ENCODE measurements at places on chromosomes 7 and 10.

DNA sequence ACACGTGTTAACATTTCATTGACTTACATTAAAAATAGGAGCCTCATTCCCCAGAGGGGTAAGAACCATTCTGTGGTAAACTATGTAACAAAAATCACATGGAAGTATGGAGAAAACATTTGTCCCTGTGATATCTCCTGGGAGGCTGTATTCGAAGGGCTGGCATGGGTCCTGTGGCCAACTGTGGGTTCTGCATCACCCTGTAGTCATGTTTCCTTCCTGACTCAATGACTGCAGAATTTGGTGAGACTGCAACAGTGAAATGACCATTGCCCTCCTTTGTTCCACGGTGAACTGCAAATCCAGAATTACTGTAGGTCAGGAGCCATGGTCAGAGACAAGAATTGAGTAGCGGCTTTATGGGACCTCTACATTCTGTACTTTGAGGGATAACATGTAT is 3.6 kb upstream of the ZEB1 start:
- no peak for DNase-seq

- DNase-seq = no peak
Measured at GRCh38 chr7:8561449-8561848, 128.0 kb downstream of the NXPH1 start.

DNA sequence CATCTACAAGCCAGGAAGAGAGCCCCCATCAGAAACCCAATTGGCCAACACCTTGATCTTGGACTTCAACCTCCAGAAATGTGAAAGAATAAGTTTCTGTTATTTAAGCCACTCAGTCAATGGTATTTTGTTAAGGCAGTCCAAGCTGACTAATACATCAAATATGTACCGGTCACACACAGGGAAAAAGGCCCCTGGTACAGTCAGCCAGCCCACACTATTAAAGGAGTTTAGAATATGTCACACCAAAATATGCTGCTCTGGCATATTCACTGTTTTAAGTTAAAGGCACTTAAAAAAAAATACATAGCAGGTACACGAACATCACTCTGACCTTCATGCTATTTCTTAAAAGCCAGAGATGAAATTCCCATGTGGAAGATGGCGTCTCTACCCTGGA is 15.2 kb upstream of the CDCA7L start:
- no peak for DNase-seq

DNA sequence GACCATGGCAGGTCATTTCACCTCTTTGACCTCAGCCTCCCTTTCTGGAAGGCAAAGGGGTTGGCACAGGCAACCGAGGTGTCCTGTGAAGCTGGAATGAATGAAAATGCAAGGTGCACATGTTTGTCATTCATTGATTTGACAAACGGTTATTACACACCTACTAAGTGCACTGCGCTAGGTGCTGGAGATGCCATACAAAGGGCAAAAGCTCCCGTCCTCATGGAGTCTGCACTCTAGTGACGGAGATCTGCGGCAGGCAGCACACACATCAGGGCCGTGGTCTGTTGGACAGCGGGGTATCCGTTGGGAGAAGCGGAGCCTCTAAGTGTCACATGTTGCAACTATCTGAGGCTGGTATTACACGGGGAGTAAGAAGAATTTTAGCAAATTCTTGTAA is 44.2 kb downstream of the PRF1 start:
- no peak for DNase-seq

DNA sequence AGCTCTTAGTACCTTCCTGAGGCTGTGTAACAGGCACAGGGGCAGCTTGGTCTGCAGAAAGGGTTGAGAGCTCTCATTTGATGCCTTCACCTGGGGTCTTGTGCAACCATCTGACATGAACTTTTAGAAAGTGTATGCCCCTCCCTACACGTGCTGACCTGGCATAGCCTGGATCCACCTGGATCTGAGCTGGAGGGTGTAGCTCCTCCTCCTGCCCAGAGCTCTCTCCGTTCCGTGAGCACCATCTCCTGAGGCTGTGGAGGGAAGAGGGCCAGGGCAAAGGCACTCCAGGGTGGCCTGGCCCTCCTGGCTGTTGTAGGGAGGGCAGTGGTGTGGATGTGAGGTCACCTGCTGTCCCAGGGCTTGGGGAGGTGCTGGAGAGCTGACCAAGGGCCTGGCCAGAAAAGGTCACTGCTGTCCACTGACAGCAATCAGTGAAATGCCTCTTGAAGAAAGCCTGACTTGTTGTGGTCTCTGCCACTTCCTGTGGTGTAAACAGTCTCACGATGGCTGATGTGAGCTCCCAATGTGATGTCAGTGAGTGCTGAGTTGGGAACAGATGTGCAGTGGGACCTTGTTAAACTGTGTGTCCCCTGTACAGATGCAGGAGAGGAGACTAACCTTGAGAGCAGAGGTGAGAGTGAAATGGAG is 23.0 kb downstream of the AMZ1 start:
- no peak for DNase-seq

GRCh38 chr7:157775021-157775559 is 438.3 kb downstream of the DNAJB6 start:
- no peak for DNase-seq

DNA sequence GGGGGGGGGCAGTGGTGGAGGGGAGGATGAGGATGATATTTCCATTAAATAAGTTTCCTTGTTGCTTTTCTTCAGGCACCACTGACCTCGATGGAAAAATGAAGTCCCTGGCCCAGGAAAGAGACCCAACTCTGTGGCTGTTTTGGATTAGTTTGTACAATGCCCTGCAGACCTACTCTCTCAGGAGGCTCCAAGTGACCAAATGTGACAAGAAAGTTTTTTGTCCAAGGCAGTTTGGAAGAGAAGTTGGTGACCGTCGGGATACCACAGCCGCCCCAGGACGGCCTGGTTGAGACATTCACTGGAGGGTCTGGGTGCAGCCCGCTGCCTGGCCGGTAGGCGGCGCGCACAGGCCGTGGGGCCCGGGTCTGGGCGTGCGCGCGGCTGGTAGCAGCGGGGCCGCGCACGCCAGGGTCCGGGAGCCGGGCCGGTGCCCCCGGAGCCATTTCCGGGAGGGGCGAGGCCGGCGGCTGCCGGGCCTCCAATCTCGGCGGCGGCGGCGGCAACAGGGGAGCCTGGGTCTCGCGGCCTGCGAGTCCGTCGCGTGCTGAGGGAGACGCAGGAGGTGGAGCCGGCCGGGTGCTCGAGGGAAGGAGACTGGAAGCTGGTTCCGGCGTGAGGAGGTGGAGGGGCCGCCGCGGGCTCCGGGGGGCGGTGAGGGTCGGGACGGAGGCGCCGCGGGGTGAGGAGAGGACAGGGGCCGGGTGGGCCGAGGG is at the start of gene SGPL1:
TSS of gene SGPL1 (plus strand) at position 445 of the 716 bp plus-strand sequence. CDS start 906 bp downstream, outside the sequence.
- peak; percentile 39 for DNase-seq

- no peak for DNase-seq
Measured at GRCh38 chr10:21634599-21635365, 100.8 kb downstream of the MLLT10 start.

- no peak for DNase-seq
Measured at GRCh38 chr10:121664671-121665070, 66.4 kb upstream of the FGFR2 start.

DNA sequence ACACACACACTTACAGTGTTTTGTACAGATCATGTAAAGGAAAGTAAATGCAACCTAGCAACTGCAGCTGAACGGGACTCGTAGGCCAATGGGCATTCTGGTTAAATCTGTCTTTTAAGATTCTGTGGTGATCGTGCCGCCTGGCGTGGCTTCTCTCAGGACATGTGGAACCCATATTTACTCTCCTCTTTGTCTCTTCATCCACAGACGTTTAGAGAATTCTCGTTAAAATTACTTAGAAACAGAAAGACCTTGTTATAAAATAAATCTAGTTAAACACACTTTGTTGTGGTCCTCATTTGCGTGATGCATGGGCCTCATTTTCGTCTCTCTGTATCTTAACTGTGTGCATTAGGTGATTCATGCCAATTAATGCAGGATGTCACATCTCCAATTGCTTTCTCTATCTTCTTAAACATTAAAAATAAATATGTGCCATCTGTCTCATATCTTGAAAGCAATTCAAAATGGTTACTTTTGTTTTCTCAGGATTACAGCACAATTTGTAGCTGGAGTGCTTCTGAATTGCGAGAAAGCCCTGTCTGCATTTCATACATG is 11.5 kb downstream of the KLF6 start:
- DNase-seq = no peak

GRCh38 chr7:29622335-29623265 is 59.0 kb downstream of the PRR15 start:
- no peak for DNase-seq

DNA sequence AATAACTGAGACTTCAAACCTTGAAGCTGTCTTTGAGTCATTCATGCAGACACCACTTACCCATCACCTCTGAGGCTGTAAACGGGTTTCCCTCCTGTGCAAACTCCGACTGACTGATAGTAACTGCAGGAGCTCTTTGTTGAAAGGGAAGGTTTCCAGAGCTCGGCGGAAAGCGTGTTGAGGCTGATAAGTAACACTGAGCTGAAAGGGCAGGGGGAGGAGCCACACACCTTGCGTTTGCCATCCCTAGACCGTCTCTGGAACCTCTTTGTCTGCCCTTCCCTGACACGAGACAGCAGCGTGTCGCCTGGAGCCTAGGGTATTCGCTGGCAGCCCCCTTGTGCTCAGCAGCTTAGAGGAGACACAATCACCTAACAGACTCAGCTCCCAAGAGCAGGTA is 134.0 kb downstream of the PAXIP1 start:
- DNase-seq = no peak

DNA sequence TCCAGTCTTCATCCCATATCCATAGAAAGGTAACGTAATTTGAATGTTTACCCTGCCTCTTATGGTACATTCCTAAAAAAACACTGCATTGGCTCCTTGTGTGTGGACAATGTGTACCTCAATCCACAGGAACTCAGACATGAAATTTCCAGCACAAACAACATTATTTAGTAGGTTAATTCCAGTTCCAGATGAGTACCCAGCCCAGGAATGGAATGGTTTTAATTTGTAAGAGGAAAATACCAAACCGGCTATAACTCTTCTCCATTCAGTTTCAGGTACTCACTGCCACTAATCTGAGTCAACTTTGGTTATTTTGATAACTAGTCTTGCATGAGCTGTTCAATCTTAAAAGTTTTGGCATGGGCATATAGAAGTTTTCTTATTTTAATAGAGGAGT is 39.0 kb downstream of the TFPI2 start:
- DNase-seq = no peak

- no peak for DNase-seq
Measured at GRCh38 chr7:5695727-5696345, 85.6 kb downstream of the RNF216 start.

GRCh38 chr10:19576576-19576975 is 239.7 kb upstream of the PLXDC2 start:
- no peak for DNase-seq

DNA sequence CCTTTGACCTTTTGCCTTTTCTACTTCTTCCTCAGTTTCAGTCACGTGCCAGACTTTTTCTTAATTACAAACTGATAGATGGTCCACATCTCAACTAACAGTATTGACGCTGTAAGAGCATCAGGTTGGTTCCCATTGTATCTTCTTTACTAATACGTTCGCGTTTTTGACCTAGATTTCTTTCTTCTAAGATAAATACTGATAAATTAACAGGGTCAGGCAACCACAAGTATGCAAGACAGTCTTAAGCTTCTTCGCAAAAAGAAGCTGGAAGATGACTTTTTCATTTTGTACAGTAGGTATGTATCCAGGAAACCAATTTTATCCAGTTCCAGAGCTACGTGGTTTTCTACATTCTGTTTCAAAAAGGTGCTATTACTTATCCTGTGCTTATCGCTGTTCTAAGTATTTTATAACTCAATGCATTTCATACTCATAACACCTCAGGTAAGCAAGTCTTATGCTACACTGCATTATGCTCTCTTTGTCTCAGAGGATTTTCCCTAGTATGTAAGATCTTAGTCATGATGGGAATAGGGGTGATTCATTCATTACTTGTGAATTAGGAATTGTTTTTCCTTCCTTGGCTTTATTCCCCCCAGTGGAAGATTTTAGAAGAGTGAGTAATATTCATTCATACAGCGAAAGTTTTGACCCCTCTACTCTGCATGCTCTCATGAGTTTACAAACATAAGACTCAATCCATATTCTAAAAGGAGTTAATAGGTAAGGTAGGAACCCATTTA is 955 bp downstream of the DUS4L start:
- DNase-seq = no peak

DNA sequence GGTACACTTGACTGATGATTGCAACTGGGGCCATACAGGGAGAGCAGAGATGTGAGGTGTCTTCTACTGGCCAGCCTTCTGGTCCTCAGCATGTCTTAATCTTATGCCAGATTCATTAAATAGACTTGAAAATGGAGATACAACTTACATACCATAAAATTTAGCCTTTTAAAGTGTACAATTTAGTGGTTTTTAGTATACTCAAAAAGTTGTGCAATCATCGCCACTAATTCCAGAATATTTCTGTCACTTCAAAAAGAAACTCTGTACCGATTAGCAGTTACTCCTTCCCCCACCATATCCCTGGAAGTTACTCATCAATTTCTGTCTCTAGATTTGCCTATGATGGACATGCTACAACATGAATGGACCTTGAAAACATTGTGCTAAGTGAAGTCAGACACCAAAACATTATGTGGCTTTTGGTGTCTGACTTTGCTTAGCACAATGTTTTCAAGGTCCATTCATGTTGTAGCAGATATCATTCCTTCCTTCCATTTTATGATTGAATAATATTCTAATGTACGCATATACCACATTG is 53.0 kb downstream of the SH2D4B start:
- DNase-seq = no peak

- DNase-seq = no peak
Measured at GRCh38 chr10:86007171-86007570, 359.4 kb downstream of the GRID1 start.

DNA sequence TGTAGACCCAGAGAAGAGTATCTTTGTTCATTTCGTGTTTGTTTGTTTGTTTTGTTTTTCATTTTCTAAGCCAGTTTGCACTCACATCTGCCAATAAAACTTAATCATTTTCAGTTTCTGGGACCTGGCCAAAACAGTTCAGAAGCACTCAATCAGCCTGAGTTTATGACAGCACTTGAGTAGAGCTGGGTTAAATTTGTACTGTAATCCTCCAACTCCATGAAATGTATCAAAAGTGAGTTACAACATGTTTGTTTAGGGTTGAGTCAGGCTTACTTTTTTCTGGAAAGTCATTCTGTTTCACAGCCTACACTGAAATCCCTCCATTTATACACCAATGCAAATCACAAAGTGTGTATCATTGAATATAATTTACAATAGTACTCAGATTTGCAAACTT is 91.9 kb downstream of the ZWINT start:
- DNase-seq = no peak

DNA sequence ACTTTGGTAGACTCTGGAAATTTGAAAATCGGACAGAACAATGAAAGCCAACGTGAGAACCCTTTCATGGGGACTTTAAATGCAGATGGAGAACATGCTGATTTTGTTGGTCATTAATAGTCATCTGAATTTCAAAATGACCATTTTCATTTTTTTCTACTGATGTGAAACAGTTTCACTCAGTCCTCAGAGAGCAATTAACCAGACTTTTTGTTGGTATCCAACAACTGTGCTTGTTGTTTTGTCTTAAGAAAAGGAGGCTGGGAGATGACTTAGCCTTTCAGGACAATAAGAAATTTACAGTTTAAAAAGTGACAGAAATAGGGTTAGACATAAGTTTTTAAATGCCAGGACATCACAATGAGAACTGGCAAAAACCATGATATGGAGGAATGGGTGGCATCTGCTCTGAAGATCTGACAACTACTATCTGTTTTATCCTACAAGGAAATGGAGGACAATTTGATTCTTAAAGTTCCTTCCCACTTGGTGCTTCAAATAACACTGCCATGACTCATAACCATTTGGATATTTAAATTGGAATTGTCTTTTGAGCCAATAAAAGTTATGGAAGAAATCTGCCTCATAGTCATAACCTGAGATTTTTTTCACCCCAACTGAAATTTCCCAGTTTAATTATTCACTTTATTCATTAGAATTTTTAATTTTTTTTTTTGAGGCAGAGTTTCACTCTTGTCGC is 87.2 kb upstream of the HPS1 start:
- no peak for DNase-seq
